ENCODE measurements at places on chromosomes 13 and 19.

- DNase-seq: no peak
Observed at GRCh38 chr19:32082028-32082427, 263.4 kb upstream of the ZNF507 start.

GRCh38 chr19:45117167-45117594, 24.2 kb downstream of the PPP1R37 start:
- no peak for DNase-seq

GRCh38 chr13:32905063-32905863, 111.0 kb upstream of the KL start:
- peak; percentile 62 for DNase-seq

- DNase-seq: peak; percentile 28
Observed at GRCh38 chr13:100646030-100646673, 28.4 kb downstream of the TMTC4 start.

- peak; percentile 9 for DNase-seq
Observed at GRCh38 chr13:60267498-60268202, 103.9 kb upstream of the DIAPH3 start.

- peak; percentile 15 for DNase-seq
Observed at GRCh38 chr19:17021793-17022590, 4.6 kb downstream of the CPAMD8 start.

- DNase-seq: no peak
Observed at GRCh38 chr13:110062777-110063442, 244.0 kb downstream of the COL4A1 start.

- no peak for DNase-seq
Observed at GRCh38 chr19:39237200-39238184, 7.3 kb downstream of the IFNL3 start.

DNA sequence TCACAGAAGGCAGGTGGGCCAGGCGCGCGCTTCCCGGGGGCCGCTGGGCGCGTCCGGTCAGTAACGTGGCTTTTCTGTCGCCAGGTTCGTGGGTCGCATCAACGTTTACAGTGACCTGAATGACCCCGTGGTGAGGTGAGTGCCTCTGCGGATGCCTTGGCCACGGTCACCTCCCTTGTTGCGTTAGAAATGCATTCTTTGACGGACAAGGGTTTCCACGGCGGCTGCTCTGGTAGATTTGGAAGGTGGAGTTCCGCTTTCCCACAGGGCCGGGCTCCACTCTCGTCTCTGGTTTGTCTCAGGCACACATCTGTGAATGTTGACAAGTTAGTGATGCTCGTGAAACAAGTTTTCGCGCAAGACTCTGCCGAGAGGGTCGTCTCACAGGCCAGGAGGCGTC, 130.0 kb downstream of the ATP11A start:
- no peak for DNase-seq

GRCh38 chr13:98632961-98633360, 56.1 kb upstream of the STK24 start:
- DNase-seq: peak; percentile 49

- DNase-seq: no peak
Observed at GRCh38 chr19:47545061-47545948, 27.6 kb downstream of the ZNF541 start.
